ENCODE measurements at places on chromosomes 4 and X.

- DNase-seq = no peak
These were observed 207.0 kb upstream of the PDE5A start for GRCh38 chr4:119835613-119835910.

- DNase-seq = no peak
These were observed 108.9 kb upstream of the ZCCHC13 start for GRCh38 chrX:74195120-74195519.

DNA sequence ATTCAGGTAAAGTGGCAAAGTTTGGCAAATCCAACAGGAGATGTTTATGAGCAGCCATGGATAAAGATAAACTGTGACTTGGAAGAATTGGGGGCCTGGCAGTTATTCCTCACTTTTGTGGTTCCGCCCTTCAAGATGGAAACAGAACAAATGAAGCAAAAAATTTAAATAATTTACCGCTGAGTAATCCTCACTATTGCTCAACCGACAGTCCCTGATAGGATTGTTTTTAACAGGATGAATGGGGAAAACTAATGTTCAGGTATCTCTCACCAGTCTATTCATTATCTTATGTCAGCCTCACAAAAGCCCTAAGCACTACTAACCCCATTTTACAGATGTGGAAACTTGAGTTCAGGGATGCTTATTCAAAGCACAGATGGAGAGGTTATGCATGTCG is 90.8 kb downstream of the FNIP2 start:
- DNase-seq = no peak

DNA sequence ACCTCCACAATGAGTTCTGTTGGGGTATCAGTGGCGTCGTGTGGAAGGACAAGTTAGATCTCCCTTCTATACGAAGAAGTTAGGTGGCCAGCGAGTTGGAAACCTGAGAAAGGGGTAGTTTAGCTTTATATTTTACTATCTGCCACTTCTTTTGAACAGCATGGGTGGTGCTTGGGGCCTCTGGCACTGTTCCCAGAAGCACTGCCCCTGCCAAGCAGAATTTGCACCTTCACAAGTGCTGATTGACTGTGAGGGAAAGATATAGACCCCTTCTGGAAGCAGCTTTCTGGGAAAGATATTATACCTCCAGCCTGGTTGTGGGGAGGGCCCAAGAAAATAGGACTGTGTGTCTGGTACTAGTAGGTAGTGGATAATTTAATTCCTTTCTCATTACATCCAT is 246.9 kb downstream of the FBXO8 start:
- no peak for DNase-seq

- no peak for DNase-seq
These were observed 754.8 kb downstream of the RAB28 start for GRCh38 chr4:12729384-12729783.
